ENCODE measurements at places on chromosomes 11 and 22.

DNA sequence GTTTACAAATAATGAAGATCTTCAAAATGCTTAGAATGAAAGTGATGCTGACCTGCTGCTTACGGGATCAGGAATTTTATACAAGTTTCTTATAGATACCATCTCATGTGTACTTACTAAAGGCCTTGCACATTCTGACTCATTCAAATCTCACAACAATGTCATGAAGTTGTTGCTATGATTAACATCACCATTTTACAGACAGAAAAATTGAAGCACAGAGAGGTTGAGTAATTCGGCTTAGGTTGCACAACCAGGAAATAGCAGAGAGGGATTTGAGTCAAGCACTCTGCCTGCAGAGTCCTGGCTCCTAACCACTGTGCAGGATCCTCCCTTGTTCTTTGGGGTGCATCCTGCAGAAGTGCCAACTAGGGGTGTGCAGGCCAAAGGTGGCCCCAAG, 471.9 kb downstream of the MIAT start:
- no peak for DNase-seq

GRCh38 chr11:73866586-73866996, 10.1 kb downstream of the COA4 start:
- no peak for DNase-seq

GRCh38 chr11:64518928-64519327, 72.1 kb upstream of the SLC22A12 start:
- DNase-seq, result no peak

DNA sequence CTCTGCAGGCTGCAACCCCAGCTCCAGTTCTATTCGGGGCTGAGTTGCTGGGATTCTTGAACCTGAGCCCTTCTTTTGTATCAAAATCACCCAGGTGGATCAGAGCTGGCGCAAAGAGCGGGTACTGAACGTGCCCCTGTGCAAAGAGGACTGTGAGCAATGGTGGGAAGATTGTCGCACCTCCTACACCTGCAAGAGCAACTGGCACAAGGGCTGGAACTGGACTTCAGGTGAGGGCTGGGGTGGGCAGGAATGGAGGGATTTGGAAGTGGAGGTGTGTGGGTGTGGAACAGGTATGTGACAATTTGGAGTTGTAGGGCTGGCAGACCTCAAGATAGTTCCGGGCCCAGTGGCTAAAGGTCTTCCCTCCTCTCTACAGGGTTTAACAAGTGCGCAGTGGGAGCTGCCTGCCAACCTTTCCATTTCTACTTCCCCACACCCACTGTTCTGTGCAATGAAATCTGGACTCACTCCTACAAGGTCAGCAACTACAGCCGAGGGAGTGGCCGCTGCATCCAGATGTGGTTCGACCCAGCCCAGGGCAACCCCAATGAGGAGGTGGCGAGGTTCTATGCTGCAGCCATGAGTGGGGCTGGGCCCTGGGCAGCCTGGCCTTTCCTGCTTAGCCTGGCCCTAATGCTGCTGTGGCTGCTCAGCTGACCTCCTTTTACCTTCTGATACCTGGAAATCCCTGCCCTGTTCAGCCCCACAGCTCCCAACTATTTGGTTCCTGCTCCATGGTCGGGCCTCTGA, 3.8 kb downstream of the FOLR1 start:
- DNase-seq, result no peak

- no peak for DNase-seq
These were observed 1.1 kb downstream of the NLRP6 start for GRCh38 chr11:279040-279965.

GRCh38 chr11:1921574-1922141, 2.2 kb downstream of the TNNT3 start:
- DNase-seq, result no peak

GRCh38 chr22:27105142-27106025, 448.0 kb downstream of the MIAT start:
- no peak for DNase-seq

DNA sequence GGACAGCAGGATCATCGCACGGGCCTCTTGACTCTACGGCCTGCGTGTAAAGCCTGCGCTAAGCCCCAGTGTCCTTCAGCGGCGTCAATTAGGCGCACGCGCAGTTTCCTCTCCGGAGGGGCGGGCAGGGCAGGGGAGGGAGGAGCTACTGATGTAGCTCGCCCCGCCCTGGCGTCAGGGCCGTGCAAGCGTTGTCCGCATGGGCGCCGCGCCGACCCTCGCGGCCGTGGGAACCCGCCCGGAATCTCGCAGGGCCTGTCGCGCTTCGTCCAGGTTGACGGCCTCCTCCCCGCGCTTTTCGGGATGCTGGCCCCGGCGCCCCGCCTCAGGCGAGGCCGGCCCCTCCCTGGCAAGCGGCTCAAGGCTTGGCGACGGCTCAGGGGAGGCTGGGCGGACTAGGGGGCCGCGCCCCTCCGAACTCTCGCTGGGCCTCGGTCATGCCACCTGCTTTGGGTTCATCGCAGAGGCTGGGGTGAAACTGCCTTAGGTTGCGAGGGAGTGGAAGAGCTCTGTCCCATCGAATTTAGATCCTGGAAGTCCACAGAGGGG, 61.1 kb downstream of the ST3GAL4 start:
- DNase-seq, result no peak

- DNase-seq, result no peak
These were observed 75.2 kb downstream of the CABIN1 start for GRCh38 chr22:24086310-24086709.

DNA sequence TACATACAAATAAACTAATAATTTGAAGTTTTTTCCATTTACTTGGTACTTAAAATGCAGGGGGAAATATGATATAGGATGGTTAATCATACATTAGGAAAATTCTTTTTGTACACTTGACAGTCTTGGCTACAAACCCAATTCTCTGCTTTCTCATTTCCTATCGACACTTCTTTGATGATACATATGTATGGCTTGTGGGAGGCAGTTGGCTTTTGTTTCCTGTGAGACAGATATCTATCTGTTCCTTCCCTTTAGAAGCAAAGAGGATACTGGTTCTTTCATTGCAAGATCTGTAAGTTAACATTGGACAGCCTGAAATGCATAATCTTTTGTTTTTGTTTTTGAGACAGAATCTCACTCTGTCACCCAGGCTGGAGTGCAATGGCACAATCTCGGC, 47.9 kb upstream of the ADORA2A start:
- peak; percentile 43 for DNase-seq

- no peak for DNase-seq
These were observed 38.7 kb upstream of the GCAT start for GRCh38 chr22:37769056-37769455.

GRCh38 chr11:11227296-11228085, 125.6 kb downstream of the CSNK2A3 start:
- DNase-seq, result no peak

- DNase-seq, result no peak
These were observed 40.5 kb downstream of the FBXO7 start for GRCh38 chr22:32515084-32515483.

DNA sequence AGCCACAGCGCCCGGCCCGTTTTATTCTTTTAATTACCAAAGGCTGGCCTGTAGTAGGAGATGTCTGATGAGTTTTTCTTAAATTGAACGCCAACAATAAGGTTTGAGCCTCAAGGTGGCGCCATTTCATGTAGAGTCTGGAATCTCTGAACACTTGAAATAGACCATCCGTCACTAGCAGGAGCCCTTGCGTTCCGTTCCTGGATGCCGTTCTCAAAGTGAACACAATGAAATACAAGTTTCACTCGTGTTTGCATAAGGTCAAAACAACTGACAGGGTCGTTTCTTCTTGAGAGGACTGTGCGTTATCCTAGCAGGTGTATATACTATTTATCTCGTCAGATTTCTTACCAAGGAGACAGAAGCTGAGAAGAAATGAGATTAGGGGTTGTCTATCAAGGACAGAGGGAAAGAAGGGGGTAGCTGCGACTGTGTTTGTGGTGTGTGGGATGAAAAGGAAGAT, 18.7 kb upstream of the SCGB1D1 start:
- DNase-seq, result peak; percentile 88

- DNase-seq, result no peak
These were observed 26.9 kb upstream of the P2RY2 start for GRCh38 chr11:73191151-73191550.

Measured in KBM-7 (cell line).